ENCODE measurements at places on chromosomes 1 and 21.

DNA sequence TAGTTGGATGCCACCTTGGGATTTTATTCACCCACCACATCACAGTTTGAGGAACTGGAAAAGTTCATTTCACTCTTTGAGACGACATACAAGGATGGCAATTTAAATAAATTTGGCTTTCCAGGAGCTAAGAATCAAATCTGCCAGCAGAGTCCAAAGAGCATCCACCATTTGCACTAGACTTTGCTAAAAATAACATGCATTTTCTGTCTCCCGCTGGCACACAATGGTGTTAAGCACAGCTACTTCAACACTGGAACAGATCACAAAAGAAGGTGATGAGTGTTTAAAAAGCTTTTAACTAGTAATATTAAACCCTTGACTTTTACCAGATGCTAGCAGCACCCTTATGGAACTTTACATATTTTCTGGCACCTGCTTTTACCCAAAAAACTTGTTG is 44.6 kb downstream of the MAEL start:
- DNase-seq, result no peak

DNA sequence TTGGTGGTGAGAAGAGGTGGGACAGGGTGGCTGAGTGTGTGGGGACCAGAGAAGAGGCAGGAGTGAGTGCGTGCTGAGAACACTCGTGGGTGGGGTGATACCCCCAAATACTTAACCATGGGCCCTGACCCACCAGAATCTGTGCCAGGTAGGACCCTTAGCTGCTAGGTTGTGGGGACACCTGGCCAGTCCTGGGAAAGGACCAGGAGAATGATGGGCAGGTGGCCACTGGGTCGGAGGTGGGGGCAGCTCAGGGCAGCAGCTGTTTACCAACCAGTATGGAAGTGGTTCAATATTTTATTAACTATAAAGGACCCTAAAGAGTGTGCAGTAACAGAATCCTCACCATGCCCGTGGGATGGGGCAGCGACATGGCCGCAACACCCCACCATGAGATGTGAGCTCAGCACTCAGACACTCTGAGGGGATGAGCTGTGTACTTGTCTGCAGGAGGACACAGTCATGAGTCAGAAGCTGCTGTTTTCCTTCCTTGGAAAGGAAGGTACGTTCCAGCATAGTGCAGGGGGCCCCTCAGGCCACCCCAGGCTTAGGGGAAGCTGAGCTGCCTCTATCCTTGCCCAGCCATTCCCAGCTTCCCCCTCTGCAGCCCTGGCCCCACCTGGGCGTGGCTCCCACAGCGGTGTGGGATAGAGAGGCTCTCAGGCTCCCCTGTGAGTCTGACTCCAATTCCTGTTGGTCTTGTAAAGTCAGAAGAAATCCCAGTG is 25.4 kb downstream of the TEX35 start:
- no peak for DNase-seq

DNA sequence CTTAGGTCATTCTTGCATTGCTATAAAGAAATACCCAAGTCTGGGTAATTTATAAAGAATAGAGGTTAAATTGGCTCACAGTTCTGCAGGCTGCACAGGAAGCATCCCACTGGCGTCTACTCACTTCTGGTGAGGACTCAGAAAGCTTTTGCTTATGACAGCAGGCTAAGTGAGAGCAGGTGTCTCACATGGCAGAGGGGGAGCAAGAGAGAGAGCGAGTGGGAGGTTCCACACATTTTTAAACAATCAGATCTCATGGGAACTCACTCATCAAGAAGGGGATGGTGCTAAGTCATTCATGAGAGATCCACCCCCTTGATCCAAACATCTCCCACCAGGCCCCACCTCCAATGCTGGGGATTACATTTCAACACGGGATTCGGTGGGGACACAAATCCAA is 13.6 kb upstream of the RGS4 start:
- no peak for DNase-seq

DNA sequence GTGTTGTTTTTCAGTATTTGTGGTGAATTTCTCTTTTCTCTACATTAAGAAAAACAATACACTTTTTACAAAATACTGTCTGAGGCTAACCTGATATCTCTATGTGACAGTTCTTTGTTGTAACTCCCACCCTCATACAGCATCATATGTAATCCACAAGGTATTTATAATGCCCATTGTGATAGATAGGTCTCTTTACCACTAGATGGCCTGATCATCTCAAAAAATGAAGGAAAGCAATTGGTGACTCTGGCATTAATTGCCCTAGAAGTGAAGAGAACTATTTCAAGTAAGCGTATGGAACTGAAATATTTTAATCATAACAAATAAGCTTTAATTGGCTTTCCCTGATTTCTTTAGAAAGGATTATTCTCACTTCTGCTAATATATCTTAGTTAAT is 36.2 kb upstream of the HFM1 start:
- DNase-seq, result no peak

DNA sequence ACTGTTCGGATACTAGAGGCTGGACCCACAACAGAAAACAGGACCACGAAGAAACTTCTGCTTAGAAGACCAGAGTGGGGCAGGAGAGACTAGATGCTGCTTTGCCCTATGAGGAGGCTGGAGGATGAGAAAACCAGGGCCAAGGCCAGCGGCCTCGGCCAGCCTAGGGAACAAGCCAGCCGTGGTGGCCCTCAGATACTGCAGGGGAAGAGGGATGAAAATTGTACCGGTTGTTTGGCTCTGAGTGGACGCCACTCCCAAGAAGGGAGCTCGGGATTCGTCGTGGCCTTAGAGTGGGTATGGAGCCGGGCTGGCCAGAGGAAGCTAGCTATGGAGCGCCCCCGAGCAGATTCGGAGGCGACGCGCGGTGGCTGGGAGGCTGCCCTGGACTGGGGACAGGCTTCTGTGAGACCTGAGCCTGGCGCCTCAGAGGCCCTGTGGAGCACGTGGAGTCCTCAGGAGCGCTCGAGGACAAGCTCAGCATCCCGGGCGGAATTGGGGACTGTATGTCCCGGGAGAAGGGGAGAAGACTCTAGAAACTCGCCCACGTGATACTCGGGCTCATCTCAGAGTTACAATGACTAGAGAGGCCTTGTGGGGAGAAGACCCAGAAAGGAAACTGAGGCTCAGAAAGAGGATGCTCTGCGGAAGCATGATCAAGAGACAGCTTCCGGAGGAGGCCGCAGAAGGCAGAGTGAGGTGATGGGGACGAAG is 2.8 kb downstream of the PRRX1 start:
- no peak for DNase-seq

GRCh38 chr1:171590022-171590421 is 32.0 kb upstream of the MYOCOS start:
- DNase-seq, result no peak
